ENCODE measurements at places on chromosomes 2 and 18. TPM values are rescaled to one million over a fixed set of nuclear protein-coding genes. Genes with fewer than 3 reads are reported as not detected.

- no peak for DNase-seq
These were observed 323.6 kb upstream of the HS6ST1 start for GRCh38 chr2:128642316-128642715.

DNA sequence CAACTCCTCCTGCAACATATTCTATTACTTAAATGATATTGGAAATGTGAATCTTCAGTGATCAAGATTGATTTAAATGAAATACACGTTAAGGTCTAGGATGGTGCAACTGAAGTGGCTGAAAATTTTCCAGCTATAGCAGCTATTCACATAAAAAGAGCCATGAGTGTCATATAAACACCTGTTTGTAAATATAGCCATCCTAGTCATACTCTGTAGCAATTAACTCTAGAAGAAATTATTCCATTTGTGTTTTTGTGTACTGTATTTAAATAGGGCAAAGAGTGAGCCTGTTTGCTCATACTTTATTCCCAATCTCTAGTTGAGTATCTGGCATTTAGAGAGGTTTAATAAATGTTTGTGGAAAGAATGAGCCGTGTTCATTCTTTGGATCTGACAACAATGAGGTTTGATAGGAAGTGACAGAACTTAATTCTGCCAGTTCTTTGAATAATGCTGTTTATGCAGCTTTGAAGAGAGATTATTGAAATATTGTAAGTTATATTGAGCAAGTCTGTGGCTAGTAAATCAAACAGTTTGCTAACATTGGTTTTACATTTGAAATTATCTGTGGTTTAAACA lies 49.7 kb downstream of the BABAM2 start:
- peak; percentile 89 for DNase-seq

GRCh38 chr2:22124003-22124402 lies 1000.2 kb downstream of the TDRD15 start:
- DNase-seq = no peak

Gene UPP2
- total RNA-seq = not detected

Gene TNFRSF11A
- total RNA-seq = 18.7 TPM

DNA sequence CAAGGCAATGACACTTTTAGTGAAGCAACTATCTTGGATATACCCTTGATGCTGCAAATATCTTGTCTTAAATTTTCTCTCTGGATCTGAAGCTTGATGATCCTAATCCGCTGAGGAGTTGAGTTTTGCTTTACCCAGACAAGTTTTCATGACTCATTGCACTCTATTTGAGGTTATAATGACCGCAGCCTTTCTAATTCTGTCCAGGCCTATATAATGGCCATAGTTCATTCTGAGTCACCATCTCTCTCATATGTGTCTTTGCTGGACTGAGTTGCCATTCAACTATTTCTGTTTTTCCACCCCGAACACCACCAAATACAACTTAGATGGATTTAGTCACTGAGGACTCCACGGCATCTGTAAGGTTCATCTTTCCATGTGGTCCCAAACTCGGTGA lies 802.1 kb upstream of the FAM98A start:
- DNase-seq = no peak

Gene CCDC74A
- 3.5 TPM for total RNA-seq

GRCh38 chr18:75923169-75923568 lies 495.7 kb upstream of the SMIM21 start:
- peak; percentile 34 for DNase-seq

Gene DSG3
- not detected for total RNA-seq

Gene TAF1B
- 19.2 TPM for total RNA-seq

- peak; percentile 65 for DNase-seq
These were observed 10.5 kb upstream of the ARMC9 start for GRCh38 chr2:231187736-231188505.

DNA sequence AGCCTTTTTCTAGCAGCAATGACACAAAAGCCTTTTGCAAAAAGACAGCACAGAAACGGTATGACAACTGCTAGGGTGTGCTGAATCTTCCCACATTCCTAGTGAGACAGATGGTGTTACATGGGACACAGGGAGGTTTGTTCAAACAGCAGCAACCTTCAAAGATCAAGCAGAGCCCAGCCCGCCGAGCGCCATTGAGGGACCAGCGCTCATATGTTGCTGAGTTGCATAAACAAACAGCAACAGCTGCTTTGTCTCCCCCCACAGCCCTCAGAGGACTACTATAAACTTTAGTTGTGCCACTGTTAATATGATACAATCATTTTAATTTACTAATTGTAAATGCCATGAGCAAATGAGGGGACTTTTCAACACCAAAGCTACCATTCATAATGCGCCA lies 117.7 kb downstream of the ZEB2 start:
- no peak for DNase-seq

Gene KLHL30
- not detected for total RNA-seq

- DNase-seq = no peak
These were observed 147.8 kb downstream of the EXOC6B start for GRCh38 chr2:72678024-72678423.

DNA sequence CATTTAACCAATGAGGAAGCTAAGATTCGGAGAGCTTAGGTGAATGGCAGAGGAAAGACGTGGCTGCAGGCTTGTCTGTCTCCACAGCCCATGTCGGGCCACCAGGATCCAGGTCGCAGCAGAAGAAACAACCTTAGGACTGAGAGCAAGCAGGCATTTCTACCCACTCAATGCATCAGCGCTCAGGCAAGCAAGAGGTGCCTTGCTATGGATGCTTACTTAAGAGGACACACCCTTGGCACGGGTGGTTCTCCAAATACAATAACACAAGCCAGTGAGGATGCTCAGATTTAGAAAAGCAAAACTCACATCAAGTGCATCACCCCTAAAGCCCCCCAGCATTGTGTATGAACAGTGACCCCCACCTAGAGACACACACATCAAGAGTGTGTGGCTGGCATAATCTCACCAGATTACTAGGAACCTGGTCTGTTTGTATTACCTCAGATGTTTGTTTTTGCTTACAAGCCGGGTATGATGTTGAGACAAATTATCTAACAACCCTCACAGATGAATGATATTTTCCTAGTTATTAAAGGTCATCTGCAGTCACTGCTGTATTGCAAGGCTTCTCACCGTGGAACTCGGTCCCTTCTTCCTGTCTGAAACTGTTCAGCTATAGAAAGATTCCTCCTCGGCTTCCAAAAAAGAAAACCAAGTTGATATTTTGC lies 34.2 kb upstream of the NPAS2 start:
- DNase-seq = no peak

Gene CCL20
- 0.60 TPM for total RNA-seq

GRCh38 chr2:52269696-52270485 lies 1238.0 kb upstream of the NRXN1 start:
- no peak for DNase-seq

DNA sequence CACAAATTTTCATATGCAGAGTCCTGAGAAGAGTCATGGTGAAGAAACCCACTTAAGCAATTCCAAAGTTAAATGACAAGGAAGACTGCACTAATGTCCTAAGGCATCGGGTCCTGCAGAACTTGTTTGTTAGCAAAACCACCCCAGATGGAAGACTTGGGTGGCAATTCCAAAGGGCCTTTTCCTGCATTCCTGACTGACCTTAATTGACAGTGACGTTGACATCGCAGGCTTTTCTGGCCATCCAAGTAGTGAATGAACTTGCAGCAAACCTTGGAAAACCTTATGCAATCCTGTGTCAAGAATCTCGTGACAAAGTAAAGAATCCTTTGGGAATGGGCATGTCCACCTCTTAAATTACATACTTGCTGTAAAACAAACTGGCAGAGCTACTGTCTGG lies 112.5 kb upstream of the SH3BP4 start:
- DNase-seq = no peak

- DNase-seq = no peak
These were observed 72.9 kb downstream of the TMEM182 start for GRCh38 chr2:102834523-102835273.

DNA sequence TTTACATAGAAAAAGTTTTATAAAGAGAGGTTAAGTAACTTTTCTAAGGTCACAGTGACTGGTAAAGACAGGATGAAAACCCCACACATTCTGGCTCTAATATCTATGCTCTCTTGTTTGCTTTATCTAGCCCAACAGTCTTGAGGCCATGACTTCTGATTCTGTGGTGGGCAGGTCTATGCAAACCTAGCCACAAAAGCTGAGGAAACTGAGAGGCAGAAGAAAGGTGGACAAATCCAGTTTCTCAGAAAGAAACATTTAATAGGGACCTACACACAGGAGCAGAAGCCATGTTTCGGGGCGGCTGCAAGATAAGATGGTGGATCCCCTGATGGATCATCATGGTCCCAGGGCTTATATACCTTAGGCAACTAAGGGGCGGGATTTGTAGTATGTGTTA lies 21.8 kb downstream of the HSPD1 start:
- no peak for DNase-seq

Gene OXER1
- total RNA-seq = not detected

DNA sequence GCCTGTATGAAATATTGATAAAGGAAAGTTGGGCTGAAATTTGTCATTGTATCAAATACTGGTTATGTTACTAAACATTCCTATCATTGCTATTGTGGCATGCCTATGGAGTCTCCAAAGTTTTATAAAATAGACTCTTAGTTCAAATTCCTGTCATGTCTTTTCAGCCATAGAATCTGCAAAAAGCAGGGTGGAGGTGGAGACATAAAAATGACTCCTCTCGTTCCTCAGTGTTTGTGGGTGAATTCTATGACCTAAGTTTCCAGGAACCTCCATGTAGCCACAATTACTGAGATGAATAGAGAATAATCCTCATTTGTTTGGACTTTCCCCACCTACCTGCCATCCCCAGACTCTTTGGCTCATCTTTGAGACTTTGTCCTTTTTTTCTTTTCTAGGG lies 326.3 kb upstream of the ETAA1 start:
- no peak for DNase-seq

- DNase-seq = peak; percentile 33
These were observed 8.2 kb downstream of the PTGR3 start for GRCh38 chr18:75200605-75201280.

GRCh38 chr2:529424-529823 lies 147.8 kb downstream of the TMEM18 start:
- peak; percentile 7 for DNase-seq

- DNase-seq = no peak
These were observed 37.7 kb downstream of the FBXO48 start for GRCh38 chr2:68429311-68429826.

- DNase-seq = peak; percentile 33
These were observed 170.6 kb downstream of the SLC8A1 start for GRCh38 chr2:40281021-40281940.

GRCh38 chr2:174028935-174029334 lies 63.8 kb upstream of the SP3 start:
- no peak for DNase-seq

DNA sequence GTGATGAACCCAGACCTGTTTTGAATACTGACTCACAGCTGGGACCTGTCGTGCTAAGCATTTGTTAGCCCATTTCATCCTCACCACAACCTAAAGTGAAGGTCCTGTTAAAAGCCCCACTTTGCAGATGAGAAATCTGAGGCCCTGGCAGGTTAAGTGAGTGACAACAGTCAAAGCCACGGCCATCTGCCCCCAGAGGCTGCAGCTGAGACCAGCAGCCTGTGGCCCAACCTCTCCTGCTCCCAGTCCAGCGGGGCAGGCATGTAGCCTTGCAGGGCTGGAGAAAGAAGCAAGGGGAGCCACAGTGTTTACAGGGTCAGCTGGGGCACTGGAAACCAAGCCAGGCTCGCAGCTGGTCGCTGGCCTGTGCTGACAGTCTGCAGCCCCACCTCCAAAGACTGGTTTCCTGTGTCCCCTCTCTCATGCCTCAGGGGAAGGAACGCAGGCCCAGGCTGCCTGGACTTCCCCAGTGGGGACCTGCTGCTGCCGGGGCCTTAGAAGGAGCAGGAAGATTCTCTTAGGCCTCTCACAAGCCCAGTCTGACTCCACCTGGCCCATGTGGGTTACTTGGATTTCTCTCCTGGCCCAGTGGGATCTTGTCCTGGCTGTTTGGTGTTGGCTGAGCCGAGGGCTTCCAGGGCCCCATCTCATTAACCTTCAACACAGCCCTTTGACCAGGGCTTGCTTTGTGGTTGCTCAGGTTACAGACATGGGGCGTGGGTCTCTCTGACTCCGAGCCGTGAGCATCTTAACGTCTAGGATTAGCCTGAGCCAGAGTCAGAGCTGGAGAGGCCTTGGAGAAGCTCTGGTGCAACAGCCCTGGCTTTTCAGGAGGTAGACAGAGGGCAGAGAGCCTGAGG lies 1.7 kb downstream of the INPP5D start:
- peak; percentile 68 for DNase-seq

Gene VAMP8
- 13.7 TPM for total RNA-seq

Gene ITSN2
- total RNA-seq = 39.7 TPM

Gene DSC2
- under 0.01 TPM for total RNA-seq

GRCh38 chr2:68968221-68968620 lies 6.2 kb upstream of the GKN1 start:
- DNase-seq = no peak

Gene DSG4
- not detected for total RNA-seq

- no peak for DNase-seq
These were observed 877.6 kb downstream of the SLC4A3 start for GRCh38 chr2:220504938-220505503.

DNA sequence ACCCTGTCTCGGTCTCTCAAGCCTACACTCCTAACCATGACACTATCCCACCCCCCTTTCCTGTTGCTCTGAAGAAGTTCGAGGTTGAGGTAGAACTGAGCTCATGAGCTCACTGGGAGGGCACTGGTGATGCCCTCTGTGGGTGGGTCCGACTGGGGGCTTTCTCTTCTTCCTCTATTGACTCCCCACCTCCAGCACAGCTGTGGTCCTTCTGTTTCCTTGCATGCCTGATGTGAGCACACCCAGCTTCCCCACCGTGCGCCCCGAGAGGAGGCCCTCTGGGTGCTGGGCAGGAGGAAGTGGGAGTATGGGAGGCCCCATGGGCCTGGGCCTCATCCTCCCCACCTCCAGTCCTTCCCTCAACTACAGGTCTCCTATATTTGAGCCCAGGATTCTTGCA lies 20.9 kb downstream of the SPEG start:
- DNase-seq = no peak

Gene LIMS2
- 5.0 TPM for total RNA-seq

DNA sequence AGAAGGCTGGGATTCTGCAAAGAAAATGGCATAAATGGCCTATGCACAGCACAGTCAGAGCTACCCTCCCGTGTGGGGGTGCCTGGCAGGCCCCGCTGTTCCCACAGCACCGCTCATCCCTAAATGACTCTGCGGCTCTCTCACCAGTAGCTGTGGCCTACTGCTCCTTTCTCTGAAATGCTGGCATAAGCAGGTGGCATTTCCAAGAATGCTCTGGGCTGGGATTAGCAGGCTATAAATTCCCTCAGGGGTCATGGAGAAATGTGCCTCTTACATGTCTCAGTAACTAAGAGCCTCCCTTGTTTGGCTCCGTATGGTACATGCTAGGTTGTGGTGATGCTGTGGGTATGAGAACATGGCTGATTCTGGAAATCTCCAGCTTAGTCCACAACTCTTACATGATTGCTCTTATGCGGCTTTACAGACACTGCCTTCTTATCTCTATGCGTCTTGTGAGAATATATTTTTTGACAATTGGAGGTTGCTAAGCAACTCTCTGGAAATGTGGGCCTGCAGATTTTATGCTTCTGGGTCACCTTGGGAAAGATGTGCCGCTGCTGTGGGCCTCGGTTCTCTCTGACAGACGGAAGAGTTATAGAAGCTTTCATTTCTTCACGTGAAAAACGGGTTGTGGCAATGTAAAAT lies 80.3 kb upstream of the GATA6 start:
- no peak for DNase-seq
